KG1 (cell line): ENCODE measurements at places on chromosomes 7 and 10.

- DNase-seq = no peak
Observed at GRCh38 chr10:49280001-49280408, 19.0 kb upstream of the C10orf71 start.

DNA sequence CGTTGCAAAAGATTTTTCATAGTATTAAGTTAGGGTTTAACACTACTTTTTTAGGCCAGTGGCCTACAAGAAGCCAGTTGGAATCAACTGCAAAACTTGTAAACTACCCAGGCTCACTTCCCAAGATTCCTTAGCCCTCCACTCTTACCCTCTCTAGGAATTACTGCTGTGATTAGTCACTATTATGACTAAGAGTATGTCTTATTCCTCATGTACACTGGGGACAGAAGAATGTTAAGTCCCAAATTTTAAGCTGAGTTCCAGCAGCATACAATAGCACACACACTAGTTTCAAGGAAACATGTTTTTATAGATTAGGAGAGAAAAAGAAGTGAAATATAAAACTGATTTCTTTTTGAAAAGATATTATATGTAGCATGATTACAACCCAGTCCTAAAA lies 42.8 kb downstream of the FBXL13 start:
- no peak for DNase-seq

- DNase-seq = no peak
Observed at GRCh38 chr10:133391249-133391635, 2.7 kb upstream of the MTG1 start.

GRCh38 chr10:22444219-22444788 lies 99.0 kb downstream of the SPAG6 start:
- DNase-seq = no peak

GRCh38 chr10:62651341-62651740 lies 153.2 kb upstream of the ADO start:
- DNase-seq = no peak

GRCh38 chr7:70171369-70171920 lies 573.2 kb downstream of the AUTS2 start:
- no peak for DNase-seq

DNA sequence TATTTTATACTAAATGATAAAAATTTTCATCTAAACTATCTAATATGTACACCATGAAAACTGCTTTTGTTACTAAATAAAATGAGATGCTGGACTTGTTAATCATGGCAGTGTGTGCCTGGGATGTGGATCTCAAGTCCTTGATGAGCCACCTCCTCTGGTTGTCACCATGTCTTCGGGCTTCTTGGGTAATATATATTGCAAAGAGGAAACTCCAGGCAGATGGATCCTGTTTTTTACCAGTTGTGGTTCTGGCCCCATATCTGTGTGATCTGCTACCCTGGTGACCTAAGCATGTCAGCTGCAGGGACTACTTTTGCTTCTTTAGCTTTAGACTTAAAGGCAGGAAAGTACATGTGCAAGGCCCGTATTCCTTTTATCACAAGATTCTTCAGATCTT lies 46.2 kb downstream of the TMEM60 start:
- DNase-seq = peak; percentile 57

- peak; percentile 58 for DNase-seq
Observed at GRCh38 chr10:91251430-91252056, 31.1 kb downstream of the PCGF5 start.

DNA sequence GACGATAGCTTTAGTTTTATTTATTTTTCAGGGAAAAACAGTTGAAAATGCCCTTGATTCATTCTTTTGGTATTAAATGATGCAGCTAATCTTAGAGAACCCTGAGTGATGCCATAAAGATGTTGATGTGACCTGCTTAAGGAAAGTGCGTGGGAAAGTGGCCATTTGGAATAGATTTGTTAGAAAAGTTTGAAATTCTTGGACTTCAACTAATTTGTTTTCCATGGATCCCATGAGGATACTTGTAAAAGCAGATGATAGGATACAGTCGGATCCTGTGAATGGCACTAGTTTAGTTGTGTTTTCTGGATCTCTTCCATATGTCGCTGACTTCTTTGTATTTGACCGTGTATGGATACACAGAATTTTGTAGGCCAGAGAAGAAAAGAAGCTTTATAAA lies 69.0 kb downstream of the SEPTIN7 start:
- DNase-seq = no peak

DNA sequence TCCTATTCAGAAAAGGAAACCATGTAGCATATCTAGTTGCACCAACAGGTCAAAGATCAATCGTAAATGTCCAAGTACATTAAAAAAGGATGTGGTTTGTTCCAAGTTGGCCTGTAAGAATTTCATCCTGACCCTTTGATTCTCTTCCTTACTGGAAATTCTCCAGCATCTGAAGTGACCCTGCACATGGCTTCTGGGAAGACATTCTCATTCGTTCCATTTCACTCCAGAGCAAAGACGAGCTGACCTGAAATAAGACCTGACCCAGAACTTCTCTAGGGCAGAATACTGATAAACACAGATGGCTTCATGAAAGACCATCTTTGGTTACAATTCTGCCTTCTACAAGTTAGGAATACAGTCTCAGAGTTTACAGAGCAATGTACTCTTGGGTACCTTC lies 39.8 kb downstream of the ASB4 start:
- DNase-seq = no peak

- no peak for DNase-seq
Observed at GRCh38 chr7:156511426-156511825, 129.1 kb upstream of the RNF32 start.

- DNase-seq = no peak
Observed at GRCh38 chr7:149854611-149855360, 16.6 kb downstream of the ZNF862 start.

DNA sequence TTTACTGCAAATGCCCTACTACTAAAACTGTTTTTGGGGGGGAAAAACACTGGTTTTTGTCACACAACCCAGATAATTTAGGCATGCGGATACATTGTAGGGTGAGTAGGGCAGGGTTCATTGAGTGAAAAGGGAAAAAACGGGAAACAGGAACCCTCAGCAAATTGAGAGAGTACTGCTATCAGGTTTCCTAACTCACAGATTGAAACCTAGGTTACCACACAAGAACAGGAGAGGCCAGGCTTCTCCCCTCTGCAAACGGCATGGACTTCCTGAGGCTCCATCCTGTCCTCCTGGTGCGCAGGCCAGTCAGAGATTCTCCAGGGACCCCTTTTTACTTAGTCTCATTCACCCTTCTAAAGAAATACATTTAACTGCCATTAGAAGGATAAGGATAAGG lies 30.6 kb downstream of the AVL9 start:
- no peak for DNase-seq

DNA sequence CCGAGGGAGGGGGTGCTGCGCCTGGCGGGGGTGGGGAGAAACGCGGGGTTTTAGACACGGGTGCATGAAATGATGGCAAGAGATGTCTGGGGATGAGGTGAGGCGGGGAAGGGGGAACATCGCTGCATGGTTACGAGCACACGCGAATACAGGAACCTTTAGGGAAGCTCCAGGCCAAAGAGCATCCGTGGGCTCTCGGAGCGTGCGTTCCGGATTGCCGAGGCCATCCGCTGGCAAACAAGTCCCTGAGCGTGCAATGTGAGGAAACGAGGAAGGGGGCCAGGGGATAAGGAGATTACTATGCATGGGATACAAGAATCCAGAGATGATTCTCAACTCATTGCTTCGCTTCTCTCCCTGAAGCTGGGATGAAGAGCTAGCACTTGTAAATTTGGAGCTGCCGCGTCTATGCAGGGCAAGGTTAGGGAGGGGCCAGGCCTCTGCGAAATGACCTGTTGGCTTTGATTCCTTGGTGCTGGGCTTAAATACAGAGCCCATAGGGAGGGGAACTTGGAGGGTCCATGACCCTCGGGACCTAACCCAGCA lies 520 bp upstream of the WNT2 start:
- no peak for DNase-seq

- DNase-seq = no peak
Observed at GRCh38 chr7:20798694-20799121, 12.0 kb upstream of the SP8 start.

DNA sequence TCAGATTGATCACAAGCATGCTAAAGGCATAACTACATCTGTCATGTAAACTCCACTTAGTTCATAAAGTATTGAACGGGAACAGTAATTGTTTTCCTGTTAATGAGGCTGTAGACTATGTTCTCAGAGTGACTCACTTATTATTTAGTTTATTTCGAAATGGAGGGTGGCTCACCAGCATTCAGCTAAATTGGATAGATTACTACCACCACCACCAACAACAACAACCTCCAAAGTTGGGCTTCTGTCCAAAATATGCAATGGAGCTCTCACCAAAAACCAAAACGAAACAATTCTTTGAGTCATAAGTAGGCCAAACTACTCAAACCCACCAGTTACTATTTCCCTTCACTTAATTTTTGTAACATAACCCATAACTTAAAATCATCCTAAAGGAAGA lies 127.9 kb upstream of the NRBF2 start:
- DNase-seq = no peak
